PC-3 (cell line): ENCODE measurements at places on chromosomes 3 and 15.
A peak's percentile ranks its signal among the peaks of the same experiment; 100 is the strongest.

DNA sequence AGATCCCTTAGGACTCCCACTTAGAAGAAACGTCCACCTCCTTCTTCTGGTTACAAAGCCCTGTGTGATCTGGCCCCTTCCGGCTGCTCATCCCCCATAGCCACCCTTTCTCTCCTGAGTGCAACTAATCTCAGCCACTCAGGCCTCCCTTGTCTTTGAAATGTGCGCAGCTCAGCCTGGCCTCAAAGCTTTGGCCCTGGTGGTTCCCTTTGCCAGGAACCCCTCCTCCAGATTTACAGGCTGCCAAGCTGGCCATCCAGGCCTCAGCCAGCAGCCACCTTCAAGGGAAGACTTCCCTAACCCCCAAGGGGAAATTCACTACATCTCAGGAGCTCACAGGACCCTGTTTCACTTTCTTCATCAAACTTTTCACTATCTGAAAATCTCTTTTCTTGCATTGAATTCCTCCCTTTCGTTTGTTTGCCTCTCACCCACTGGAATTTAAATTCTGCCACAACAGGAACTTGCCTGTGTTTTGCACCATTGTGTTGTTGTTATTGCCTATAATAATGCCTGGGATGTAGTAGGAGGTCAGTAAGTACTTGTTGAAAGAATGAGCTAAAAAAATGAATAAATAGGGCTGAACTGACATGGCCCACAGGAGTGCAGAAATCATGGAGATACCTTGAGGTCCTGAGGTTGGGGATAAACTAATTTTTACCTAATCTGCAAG lies 109.5 kb upstream of the PFN2 start:
- no peak for DNase-seq

DNA sequence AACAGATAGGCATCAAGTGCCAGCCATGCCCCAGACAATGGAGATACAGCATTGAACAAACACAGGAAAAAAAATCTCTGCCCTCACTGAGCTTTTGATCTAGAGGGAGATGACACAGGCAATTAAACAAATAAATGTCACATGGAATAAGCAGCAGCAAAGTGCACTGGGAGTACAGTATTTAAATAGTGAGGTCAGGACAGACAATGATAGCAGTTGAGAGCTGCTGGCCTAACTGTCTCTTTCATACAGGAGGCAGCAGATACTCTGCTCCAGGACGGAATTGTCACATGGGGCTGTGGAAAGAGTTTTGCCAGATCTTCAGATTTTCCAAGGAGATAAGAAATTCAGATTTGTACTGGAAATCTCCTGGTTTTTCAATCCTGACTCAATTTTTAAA lies 241.3 kb downstream of the THRB start:
- peak; percentile 24 for DNase-seq

DNA sequence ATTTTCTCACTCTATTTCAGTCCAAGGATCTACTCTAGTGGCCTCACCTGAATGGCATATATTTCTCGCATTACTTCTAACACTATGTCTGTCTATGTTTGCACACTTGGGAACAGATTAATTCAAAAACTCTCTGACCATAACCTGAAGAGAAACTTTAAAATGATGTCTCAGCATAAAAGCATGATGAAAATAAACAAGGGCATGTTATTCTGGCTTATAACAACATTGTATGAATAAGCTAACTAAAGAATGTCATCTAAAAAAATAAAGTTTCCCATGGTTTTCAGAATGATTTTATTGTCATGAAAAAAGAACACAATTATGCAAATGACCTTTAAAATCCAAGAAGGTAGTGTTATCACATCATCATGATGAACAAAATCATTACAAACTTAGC lies 85.5 kb upstream of the ROBO2 start:
- no peak for DNase-seq

- no peak for DNase-seq
These were observed 154.3 kb downstream of the ALDH1A2 start for GRCh38 chr15:57911247-57911646.

DNA sequence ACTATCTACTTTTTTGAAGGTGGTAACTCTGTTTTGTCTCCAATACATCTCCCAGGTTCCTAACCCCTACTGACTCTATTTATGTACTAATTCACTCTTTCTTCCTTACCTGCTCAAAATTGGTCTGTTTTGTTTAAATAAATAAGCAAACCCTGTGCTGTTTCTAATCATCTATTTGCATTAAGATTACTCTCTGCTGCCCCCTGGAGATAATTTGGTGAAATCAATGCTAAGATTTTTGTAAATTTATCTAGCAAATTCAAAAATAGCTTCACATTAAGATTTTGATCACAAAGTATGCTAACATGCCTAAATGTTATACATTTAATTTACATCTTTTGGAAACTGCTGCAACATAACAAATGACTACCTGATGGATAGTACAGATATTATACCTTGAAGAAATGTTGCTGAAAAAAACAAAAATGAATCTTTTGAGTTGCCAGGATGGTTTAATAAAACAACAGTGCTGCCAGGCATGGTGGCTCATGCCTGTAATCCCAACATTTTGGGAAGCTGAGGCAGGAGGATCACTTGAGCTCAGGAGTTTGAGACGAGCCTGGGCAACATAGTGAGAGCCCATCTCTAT lies 4.4 kb upstream of the CD200R1 start:
- DNase-seq = peak; percentile 62

DNA sequence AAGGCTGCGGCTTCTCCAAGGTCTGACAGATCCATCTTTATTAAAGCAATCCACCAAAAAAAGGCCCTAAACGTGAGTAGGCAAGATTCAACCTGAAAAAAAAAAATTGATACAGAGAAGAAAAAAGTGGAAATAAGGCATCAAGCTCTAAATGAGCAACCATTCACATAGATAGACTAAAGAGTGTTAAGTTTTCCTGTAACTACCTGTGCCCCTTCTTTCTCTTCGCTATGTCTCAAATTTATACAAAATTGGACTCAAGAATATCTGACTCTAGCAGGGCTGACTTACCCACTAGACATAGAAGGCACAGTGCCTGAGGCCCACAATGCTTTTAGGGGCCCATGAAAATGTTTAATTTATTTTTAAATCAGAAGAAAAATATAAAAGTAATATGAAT lies at the start of gene MYH15:
MYH15 (minus strand) TSS at position 101 of the 400 bp plus-strand sequence; CDS start at position 35, 66 bp downstream.
- DNase-seq = no peak

GRCh38 chr3:129348734-129349133 lies 70.1 kb downstream of the HMCES start:
- no peak for DNase-seq
